ENCODE measurements at places on chromosomes 3 and 15. TPM values are rescaled to one million over a fixed set of nuclear protein-coding genes. Genes with fewer than 3 reads are reported as not detected.

The PRSS50 gene
- not detected for total RNA-seq

GRCh38 chr3:107345822-107346405, 31.3 kb upstream of the CCDC54 start:
- DNase-seq: no peak

DNA sequence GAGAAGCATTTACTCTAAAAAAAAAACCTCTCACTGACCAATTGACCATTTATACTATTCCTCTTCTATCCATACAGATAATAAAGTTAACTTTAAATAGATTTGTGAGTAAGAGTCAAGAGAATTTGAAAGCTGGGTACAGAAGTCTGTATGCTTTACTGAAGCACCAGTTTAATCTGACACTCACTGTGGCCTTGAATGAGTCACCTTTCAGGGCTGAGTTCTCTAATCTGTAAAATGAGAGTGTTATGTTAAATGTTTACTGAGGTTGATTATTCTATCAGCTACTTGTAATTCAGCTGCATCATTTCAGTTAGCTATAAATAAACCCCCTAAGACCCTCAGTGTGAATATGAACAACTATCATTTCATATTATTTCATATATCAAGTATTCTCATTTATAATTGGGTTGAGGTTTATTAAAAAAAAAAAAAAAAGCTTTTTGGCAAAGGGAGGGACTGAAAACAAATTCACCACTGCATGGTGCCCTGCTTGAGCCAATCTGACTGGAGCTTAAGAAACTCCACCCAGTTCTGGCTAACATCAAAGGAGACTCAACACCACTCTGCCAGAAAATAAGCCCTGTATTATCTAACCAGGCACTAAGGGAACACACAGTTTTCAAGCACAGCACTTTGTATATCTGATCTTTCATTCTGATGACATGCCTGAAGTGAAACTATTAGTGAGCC, 2.8 kb downstream of the MAP4 start:
- no peak for DNase-seq

DNA sequence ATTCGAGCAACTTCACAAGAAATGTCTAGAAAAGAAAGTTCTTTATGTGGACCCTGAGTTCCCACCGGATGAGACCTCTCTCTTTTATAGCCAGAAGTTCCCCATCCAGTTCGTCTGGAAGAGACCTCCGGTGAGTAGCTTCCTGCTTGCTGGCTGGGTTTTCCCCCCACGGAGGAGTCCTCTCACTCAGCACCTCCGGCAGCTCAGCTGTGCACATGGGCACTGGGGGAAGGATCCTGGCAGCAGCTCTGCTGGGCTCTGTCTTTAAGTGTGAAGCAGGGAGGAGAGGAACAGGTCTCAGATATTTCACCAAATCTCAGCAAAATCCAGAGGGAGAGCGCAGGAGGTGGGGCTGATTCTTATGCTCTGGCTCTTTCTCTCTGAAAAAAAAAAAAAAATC, 684 bp downstream of the CAPN3 start:
- no peak for DNase-seq

DNA sequence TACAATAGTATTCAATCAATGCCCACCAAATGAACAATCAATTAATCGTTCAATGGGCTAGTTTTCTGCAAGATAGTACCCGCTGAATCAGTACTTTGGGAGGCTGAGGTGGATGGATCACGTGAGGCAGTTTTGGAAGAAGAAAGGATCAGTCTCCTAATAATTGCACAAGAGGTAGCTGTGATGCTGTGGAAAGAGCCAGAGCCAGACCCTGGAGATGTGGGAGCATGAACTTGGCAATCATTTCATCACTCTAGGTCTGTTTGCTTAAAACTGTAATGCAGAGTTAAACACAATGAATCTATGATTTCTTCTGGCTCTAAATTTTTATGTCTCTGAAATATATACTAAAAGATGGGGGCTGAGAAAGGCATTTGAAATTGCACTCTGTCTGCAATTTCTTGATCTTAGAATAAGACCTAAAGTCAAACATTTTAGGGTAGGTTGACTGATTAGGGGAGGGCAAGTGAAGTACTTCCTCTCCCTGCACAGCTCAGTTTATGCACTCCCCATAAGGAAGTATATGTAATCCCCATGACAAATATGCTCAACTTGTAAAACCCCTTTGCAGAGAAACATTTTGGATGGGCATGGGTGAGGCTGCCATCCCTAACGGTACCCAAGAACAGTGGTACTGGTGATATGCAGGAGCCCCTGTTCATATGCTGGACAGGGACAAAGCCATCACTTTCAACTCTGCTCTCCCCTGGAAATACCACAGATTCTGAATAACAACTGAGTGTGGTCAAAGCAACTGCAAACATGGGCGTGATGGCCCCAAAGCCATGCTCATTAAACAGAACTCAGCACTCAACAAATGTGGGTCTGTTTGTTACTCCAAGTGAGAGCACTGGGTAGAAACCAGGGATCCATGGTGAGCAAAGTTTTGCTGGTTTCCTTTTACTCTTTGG, 28.6 kb upstream of the SPATA12 start:
- DNase-seq: no peak

DNA sequence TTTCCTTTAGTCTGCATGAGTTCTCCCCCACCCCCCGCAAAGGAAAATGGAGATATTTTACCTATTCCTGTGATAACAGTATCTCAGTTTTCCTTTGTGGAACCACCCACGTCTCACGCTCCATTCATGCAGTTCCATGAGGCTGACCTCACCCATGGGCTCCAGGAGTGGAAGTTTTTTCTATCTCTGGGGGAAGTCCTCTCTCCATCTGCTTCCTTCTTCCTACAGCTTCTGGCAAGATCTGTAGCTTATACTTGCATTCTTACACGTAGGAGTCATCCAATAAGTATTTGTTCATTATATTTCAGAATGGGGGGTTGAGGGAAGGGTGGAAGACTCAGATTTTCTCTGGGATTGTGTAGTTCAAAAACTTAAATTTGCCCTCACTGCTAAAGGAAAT, 5.8 kb upstream of the GLCE start:
- DNase-seq: no peak

GRCh38 chr3:98406034-98406433, 15.6 kb downstream of the OR5K3 start:
- DNase-seq: no peak

The TRIM69 gene
- total RNA-seq: 22.8 TPM

- peak; percentile 46 for DNase-seq
These were observed 617.1 kb downstream of the NR2F2 start for GRCh38 chr15:96947296-96948229.

DNA sequence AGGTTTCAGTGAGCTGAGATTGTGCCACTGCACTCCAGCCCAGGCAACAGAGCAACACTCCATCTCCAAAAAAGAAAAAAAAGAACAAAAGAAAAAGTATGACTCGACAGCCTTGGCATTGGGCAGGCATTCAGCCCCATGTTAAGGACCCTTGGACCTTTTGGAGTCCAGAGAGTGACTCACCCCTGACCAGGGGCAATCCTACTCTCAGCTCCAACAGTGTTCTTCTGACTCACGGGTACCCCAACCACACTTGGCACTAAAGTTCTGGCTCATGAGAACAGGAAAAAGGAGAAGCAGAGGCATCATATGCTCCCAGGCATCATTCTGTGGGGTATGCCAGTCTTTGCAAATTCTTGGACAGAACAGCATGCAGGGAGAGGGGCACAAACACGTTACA, 252.4 kb upstream of the HES1 start:
- DNase-seq: no peak

The ALDH1L1 gene
- not detected for total RNA-seq

DNA sequence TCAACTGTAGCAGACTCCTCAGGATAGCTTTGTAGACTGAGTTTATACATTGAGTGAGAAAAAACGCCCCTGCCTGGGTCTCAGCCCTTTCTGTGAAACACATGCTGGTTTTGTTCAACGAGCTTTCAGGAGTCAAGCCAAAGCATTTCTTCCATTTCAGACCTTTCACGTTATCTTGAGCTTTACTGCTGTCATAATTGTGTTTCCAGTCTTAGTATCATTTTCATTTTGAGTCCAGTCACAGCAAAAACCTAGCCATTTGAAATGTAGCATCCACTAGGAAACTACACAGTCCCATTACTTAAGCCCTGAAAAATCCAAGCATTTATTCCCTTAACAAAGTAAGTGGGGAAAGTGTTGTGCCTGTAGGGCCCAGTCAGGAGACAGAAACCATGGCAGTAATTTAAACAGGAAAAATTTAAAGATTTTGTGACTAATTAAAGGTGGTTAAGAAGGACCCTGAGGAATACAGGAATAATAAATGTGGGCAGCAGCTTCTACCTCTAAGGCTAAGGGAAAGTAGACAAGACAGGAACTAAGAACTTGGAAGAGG, 110.1 kb upstream of the ABHD17C start:
- DNase-seq: no peak

- no peak for DNase-seq
These were observed 192.9 kb upstream of the CADPS start for GRCh38 chr3:63067999-63068645.

DNA sequence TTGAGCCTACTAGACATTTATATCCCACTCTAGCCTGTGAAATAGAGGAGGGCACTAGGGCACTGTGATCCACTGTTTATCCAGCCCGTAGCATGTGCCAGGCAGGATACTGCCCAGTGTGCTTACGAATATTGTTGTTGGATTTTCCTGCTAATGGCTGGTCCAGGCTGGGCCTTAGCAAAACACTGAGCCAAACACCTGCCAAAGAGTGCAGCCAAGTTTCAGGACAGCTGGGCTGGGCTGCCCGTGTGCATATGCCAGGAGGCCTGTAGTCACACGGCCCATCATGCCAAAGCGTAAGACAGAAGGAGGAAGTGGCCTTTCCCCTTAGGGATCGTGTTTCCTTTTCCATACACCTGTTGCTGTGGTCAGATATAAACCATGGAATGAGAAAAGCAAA, 54.5 kb upstream of the ABHD10 start:
- DNase-seq: no peak

DNA sequence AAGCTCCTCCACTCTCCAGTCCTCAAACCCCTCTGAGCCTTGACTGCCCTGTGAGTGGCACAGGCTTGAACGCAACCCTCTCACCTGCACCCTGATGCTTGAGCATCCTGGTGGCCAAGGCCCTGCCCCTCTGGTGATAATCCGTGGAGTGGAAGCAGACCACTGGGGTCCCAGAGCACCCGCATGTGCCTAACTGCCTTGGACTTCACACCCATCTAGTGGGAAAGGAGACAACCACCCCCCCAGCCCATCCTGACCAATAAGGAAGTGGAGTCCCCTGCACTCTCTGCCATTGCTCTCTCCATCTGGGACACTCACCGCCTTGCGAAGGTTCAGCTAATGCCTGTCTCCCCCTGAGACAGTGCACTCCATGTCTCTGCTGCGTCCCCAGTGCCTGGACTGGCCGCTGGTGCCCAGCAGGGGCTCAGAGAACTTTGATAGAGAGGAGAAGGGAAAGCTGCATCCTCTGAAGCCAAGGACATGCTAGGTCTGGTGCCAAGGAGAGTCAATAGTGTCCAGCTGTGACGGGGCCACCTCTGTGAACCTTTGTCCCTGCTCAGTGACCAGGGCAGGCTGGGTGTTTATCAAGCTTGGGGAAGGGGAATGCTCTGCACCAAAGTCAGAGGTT, 3.4 kb downstream of the KLF15 start:
- DNase-seq: peak; percentile 14

DNA sequence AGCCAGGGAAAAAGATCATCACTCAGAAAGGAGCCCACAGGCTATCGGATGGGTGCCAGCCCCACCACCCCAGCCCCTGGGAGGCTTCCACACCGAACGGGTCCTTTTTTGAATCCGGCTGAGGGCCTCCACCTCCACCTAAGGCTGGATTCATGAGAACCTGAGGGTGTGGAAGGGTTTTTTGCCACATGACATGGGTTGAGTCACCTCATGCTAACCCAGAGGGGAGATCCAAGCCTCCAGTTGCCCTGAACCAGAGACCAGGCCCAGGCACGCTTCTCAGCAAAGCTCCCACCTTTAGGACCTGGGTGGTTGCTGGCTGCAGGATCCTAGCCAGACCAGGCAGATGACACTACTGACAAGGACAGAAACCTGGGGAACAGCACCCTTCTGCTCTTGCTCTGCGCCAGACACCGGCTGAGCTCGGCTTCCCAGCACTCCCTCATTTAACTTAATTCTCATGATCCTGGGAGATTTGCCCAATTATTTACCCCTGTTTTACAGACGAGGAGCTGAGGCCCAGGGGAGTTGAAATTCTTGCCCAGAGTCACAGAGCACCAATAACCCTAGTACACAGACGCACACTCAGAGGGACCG, 25.6 kb downstream of the DUSP7 start:
- no peak for DNase-seq

Data from glutamatergic neuron (in vitro differentiated cells).